ENCODE measurements at places on chromosomes 6 and 20.

DNA sequence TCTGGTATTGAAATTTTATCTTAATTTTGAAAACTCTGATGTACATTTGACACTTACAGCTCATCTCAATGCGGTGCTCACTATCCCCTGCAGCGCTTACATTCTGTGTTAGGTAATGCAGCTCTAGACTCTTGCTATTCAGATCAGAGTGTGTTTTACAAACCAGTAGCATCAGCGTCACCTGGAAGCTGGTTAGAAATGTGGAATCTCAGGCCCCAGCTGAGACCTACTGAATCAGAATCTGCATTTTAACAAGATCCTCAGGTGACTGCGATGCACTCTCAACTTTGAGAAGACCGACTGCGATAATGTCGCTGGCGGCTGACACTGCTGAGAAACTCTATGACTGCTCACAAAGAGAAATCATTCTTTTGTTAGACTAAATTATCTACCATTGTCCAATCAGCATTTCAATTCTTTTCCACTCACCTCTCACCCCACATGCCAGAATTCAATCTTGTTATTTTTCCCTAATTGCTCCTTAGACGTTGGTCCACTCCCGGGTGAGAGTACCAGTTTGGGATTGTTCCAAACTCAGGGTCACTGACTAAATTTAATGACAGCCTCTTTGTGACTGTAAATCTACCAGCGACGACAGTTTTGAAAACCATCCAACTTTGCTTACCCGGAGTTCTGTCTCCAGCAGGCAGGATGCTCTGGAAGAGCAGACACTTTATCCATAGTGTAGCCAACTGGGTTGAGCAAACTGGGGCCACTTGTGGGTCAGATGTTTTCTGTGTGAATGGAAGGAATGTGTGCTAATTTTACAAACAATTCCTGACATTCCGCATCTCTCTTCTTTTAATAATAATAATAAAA is 140.1 kb upstream of the BTBD3 start:
- DNase-seq = no peak

- DNase-seq = no peak
Measured at GRCh38 chr6:20112241-20112640, 100.0 kb downstream of the MBOAT1 start.

DNA sequence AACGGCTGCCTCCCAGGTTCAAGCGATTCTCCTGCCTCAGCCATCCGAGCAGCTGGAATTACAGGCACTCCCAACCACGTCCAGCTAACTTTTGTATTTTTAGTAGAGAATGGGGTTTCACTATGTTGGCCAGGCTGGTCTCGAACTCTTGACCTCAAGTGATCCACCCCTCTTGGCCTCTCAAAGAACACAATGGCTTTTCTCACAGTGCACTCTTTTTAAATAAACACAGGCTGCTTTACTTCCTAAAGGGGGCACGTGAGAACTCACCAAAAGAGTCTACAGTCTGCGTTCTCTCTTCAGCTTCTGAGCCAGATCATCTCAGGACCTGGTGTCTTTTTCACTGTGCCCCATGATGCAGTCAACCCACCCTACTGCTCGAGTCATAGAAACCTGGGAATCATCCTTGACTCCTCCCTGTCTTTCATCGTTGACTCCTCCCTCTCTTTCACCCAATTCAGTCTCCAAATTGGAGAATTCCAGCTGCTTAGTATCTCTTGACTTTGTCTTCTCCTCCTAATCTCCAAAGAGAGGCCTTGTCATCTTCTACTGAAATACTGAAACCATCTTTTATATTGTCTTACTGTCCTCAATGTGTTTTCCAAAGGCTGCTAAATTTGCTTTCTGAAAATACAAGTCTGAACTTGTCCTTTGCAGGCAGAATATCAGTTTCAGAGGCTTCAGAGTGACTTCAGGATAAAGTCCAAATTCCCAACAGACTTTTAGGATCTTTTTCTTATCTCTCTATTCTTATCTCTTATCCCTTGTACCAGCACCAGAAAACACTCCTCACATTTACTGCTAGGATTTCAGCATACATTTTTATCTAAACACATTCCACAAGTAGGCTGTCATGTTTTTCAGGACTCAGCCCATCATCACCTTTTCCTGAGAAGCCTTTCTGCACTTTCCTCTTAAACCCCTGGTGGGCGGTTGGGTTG is 323.4 kb downstream of the SYNE1 start:
- no peak for DNase-seq

DNA sequence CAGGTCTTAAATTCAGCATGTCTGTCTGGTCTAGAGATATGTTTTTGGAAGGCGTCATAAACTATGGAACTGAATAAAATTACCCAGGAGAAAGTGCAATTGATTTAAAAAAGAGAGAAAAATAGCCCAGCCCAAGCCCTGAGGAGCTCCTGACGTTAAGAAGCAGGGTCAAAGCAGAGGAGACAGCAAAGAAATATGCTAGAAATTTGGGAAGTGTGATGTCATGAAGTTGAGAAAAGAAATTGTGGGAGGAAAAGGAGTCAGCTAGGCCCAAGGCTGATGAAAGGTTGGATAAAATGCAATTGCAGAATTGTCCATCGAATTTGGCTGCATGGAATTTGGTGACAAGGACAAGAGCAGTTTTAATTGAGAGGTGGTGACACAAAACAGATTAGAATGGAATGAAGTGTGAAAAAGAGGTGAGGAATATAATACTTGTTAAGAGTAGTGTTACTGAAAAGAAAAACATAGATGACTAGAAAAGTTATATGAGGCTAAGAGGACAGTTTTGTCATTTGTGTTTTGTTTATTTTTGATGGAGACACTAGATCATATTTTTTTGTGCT is 381.6 kb downstream of the LAMA2 start:
- no peak for DNase-seq

DNA sequence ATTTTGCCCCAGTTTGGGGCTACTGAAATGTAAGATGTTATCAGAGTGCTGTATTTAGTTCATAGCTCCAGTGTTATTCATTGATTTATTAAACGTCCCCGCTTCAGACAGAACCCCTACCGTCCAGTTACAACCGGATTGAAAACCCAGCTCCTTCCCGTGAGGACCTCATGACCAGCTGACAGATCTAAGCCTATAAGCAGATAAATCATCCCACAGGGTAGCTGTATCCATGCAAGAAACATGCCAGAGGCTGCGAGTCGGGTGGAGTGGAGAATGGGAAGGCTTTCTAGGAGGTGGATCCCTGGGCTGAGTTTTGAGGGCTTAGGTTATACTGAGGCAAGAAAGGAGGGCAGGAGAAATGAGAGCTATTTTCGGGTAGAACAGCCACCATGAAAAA is 260.0 kb downstream of the ARID1B start:
- DNase-seq = no peak

- DNase-seq = no peak
Measured at GRCh38 chr6:98830146-98830545, 4.2 kb upstream of the POU3F2 start.

DNA sequence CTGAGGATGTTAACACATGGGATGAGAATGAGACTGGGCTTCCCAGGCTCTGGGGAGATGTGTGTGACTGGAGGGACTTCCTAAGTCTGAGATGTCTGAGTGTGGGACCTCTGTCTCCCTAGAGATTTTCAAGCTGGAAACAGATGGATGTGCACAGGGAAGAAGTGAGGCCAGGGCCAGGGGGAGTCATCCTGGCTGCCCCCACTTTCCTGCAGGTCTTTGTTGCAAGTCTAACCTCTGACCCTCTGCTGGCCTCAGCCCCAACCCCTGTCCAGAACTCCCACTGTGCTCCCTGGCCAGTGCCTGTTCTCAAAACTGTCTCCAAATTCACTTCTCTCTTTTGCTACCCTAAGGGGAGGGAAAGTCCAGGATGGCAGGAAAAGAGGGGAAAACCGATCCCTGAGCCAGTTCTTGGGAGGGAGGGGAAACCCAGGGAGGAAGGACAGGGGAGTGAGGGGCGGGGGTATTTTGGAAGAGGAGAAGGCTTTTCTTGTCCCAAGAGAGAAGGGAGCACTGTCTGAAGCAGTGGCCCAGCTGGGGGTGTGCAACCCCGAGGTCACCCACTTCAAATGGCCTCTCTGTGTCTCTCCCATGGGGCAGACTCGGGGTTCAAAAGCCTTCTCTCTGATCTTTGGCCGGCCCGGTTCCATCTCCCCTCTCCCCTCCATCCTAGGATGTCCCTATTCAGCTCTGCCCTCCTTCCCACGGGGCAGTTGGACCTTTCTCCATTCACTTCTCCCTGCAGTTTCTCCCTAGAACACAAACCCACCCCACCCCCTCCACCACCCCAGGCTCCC is 3.1 kb downstream of the PPP1R18 start:
- no peak for DNase-seq

GRCh38 chr20:51159981-51160380 is 137.1 kb upstream of the KCNG1 start:
- no peak for DNase-seq

GRCh38 chr6:37503309-37503965 is 3.7 kb upstream of the CCDC167 start:
- no peak for DNase-seq

GRCh38 chr20:58719971-58720371 is 27.4 kb downstream of the NPEPL1 start:
- DNase-seq = no peak

DNA sequence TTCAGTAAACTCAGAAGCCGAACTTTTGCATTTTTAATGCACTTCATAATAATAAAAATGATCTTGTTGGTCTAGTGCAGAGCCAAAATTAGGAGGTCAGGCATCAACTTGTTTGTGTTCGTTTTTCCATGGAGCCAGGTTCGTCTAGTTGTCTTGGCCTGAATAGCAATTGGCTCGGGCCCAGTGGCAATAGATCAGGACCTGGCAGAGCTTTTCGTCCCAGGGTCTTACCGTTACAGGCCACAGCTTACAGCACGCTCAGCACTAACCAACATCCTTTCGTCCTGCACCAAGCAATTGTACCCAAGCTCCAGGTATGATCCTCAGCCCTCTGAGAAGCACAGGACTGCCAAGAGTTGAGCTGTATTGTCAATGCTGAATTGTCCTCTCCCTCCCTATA is 240.5 kb upstream of the PLN start:
- DNase-seq = no peak

- no peak for DNase-seq
Measured at GRCh38 chr20:58551631-58552030, 36.4 kb upstream of the APCDD1L start.

- DNase-seq = no peak
Measured at GRCh38 chr6:109360791-109361190, 21.5 kb downstream of the CD164 start.

DNA sequence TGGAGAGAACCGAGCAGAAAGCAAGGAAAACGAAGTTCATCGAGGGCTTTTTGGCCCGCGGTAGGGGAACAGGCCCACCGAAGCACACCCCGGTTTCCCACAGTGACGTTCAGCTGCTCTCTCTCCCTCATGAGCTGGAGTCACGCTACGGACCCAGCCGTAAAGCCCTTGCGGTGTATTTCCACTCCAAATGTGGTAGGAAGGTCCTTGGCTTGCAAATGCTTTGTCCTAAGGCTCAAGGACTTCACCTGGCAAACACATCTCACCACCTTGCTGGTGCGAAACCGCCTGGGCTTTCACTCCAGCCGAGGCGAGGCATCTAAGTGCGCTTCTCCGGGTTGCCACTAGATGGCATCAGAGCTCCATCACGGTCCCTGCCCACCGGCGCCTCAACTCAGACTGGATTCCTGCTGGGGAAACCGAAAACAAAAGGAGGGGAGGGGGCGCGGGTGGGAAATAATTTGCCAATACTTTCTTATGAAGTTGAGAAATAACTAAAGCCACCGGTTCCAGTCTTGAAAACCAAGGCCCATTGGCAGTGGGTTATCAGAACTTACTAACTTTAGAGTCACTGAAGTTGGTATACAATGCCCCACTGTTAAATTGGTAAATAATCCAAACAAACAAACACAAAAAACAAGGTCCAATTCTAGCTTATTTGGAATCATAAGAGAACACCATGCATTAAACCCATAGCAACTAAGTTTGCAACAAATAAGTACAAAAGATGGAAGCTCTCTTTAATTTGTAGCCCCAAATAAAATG is 13.4 kb upstream of the FOXC1 start:
- peak; percentile 43 for DNase-seq

- DNase-seq = no peak
Measured at GRCh38 chr6:84278321-84278998, 51.0 kb upstream of the CEP162 start.

- DNase-seq = no peak
Measured at GRCh38 chr6:161683400-161683799, 409.5 kb upstream of the AGPAT4 start.

DNA sequence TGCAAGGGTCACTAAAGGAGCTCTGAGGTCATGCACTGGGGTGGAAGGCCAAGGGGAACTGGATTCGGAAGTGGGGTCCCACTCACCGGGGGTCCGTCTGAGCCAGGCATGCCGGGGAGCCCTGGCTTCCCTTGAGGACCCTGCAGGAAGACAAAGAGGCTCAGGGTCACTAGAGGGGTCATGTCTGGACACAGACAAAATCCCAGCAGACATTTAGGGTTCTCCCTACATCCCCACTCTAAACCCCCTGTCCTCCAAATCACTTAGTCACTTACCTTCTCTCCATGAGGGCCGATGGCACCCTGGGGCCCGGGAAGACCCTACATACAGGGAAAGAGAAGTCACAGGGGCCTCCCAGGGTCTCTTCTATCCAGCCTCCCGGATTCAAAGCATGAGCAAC is 15.4 kb downstream of the COL11A2 start:
- DNase-seq = no peak

- DNase-seq = no peak
Measured at GRCh38 chr6:136435101-136435500, 115.1 kb downstream of the MAP7 start.

DNA sequence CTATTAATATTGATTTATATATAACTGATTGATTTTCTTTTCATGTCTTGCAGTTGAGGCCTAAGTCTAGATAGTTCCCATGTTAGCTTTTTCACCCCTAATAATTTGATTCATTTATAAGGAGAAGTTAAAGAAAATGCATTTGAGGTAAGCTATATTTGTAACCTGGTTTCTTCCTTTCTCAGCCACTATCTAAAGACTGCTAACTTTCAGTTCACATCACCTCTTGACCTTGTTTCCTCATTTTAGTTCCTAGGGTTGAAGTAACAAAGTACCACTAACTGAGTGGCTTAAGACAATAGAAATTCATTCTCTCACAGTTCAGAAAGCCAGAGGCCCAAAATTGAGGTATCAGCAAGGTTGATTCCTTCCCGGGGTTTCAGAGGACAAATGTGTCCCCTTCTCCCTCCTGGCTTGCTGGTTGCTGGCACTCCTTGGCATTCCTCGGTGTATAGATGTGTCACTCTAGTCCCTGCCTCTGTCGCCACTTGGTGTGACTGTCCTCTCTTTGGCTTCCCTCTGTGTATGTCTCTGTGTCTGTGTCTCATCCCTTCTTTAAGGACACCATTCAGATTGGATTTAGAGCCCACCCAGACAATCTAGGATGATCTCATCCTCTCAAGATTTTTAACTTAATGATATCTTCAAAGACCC is 55.9 kb upstream of the C20orf144 start:
- no peak for DNase-seq

GRCh38 chr6:15615802-15616201 is 47.0 kb downstream of the DTNBP1 start:
- DNase-seq = no peak

GRCh38 chr20:35269055-35269781 is 8.7 kb downstream of the MMP24OS start:
- DNase-seq = peak; percentile 55

DNA sequence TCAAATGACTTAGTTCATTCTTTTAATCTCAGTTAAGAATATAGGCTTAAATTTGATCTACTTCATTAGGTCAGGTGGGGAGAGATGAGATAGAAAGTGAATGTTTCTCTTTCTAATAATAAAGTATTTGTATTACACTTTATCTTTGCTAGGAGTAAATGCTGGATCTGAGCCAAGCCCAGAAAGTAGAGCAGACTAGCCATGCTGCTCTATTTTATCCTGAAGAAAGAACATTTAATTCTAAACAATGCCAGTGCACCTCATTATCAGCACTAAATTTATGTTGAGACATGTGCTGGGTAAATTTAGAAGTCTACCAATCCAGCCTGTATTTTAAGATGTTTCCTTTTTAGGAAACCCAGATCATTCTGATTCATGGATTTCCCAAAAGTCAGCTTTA is 43.5 kb downstream of the AKIRIN2 start:
- no peak for DNase-seq

Data from SW480 (cell line).